Femur (tissue), 1 donor: ENCODE measurements at places on chromosomes 1 and 21.

DNA sequence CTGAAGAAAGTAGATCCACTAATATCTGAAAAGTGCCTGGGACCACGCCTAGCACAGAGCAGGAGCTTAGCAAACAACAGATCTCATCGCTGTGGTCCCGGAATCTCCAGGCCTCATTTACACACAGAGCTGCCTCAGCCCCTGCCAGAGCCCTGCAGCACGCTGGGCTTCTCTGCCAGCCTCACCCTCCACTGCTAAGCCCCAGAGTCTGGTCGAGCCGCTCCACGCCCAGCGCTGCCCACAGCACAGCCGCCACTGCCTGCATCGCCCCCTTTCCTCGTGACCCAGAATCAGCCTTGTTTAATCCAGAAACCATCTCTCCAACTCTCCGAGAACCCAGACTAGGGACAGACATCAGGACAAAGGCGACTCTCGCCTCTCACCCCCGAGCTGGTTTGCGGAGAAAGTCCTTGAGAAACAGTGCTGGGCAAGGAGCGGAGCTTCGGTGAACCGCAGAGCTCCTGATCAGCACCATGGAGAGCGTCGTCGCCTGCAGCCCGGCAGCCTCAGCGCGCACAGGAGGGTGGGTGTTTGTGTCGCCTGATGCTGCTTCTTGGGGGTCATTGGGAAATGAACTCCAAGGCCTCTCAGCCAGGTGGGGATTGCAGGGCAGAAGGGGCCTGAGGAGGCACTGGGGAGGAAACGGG lies 145.1 kb downstream of the NPHP4 start:
- peak; percentile 37 for DNase-seq

DNA sequence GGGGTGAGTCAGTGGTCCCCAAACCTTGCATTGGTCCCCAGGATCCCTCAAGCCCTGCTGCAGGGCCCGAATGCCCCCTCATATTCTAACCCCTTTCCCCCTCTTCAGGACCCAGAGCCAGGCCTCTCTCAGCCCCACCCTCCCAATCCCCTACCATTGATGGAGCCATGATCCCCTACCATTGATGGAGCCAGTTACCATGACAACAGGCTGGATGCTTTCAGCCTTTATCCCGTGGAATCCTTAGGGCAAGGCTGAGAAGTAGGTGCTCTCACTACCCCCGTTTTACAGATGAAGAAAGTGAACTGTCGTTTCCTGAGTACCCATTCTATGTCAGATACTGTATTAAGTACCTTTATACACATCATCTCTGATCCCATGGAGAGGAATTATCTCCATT lies 70.8 kb downstream of the EPHB2 start:
- DNase-seq = no peak

DNA sequence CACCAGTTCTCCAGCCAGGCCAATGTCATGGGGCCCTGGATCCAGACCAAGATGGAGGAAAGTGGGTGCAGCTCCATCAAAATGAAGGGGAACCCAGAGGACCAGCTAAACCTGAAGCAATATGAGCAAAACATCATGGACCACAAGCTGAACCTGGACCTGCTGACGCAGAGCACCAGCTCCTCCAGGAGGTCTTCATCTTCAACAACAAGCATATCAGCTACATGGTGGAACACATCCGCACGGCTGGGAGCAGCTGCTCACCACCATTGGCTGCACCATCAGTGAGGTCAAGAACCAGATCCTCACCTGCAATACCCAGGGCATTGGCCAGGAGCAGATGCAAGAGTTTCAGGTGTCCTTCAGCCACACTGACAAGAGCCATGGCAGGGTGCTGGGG lies 13.7 kb upstream of the EPHA10 start:
- DNase-seq = no peak

- DNase-seq = no peak
Observed at GRCh38 chr1:220734571-220735326, 13.4 kb upstream of the MTARC2 start.

GRCh38 chr1:200179126-200179780 lies 151.7 kb downstream of the NR5A2 start:
- no peak for DNase-seq

DNA sequence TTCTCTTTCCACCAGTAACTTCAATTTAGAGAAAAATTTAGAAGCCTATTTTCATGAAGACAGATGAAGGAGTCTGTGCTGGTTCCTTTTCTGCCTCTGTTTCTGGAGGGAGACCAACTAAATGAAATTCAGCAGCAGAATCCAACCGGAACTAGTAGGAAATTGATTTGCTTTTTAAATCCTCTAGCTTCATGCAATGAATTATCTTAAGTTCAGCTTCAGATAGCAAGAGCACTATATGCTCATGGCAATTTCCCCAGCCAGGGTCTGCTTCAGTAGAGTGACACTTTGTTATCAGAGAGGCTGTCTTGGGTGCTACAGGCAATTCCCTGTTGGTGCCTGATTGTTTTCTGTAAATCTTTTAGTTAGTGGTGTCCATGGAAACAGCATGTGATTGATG lies 189.7 kb downstream of the SLC35F3 start:
- no peak for DNase-seq

DNA sequence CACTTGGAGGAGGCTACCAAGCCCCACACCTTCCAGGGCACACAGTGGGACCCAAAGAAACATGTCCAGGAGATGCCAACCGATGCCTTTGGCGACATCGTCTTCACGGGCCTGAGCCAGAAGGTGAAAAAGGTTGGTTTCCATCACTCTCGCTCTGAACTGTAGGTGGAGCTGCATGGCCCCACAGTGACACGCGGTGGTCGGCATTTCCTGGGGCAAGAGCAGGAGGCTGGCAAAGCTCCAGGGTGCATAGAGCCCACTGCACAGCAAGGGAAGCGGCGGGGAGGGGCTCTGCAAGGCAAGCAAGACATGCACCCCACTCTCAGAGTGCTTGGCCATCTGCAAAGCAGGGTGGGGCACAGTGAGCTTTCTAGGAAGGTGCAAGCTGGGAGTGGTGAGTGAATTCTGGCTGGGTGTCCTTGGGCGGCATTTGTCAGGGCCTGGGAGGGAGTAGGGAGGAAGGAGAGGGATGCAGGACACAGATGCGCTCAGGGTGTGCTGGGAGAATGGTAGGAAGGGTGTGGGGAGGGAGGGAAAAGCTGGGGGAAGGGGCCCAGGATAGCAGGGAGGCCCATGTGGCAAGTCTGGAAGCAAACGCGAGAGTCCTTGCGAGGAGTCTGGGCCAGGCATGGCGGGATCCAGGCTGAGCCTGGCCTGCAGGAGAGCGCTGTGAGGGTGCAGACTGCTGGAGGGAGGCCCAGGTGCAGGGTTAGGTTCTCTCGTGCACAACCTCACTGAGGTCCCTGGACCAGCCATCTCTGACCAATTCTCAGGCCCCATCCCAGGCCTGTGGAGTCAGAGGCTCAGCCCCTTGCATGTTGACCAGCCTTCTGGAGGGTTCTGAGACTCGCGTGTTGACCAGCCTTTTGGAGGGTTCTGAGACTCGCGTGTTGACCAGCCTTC lies 11.0 kb downstream of the TRPM2 start:
- DNase-seq = peak; percentile 11

- DNase-seq = no peak
Observed at GRCh38 chr1:91805311-91805801, 80.6 kb downstream of the TGFBR3 start.
